ENCODE measurements at places on chromosomes 5 and 9. TPM values are rescaled to one million over a fixed set of nuclear protein-coding genes. Genes with fewer than 3 reads are reported as not detected.
A peak's percentile ranks its signal among the peaks of the same experiment; 100 is the strongest.

The SLC9A3 gene
- total RNA-seq: 1.1 TPM

The PHF24 gene
- total RNA-seq: not detected

GRCh38 chr5:181133610-181134231, 2.8 kb upstream of the OR2V1 start:
- no peak overlapping the region for H3K27ac ChIP-seq
- H3K27me3 ChIP-seq: peaks cover 43% of the 10 kb centered on the region
- no peak overlapping the region for H3K4me3 ChIP-seq
- DNase-seq: peak; percentile 86

The SLC34A1 gene
- total RNA-seq: 0.64 TPM

The KCNV2 gene
- total RNA-seq: not detected

The RAI14 gene
- 56.2 TPM for total RNA-seq

- no peak overlapping the region for H3K27ac ChIP-seq
- H3K36me3 ChIP-seq: no peaks in the 10 kb centered on the region
- H3K4me3 ChIP-seq: no peak overlapping the region
- no peak for DNase-seq
Observed at GRCh38 chr5:43274435-43275114, 38.6 kb downstream of the HMGCS1 start.

The CCL27 gene
- total RNA-seq: not detected

GRCh38 chr5:74199005-74199404, 441.5 kb downstream of the ENC1 start:
- no peak for DNase-seq
- H3K4me1 ChIP-seq: peaks cover 37% of the 10 kb centered on the region
- no peaks in the 10 kb centered on the region for H3K27me3 ChIP-seq
- no peak overlapping the region for H3K4me3 ChIP-seq
- peaks cover 6% of the 10 kb centered on the region for H3K36me3 ChIP-seq

DNA sequence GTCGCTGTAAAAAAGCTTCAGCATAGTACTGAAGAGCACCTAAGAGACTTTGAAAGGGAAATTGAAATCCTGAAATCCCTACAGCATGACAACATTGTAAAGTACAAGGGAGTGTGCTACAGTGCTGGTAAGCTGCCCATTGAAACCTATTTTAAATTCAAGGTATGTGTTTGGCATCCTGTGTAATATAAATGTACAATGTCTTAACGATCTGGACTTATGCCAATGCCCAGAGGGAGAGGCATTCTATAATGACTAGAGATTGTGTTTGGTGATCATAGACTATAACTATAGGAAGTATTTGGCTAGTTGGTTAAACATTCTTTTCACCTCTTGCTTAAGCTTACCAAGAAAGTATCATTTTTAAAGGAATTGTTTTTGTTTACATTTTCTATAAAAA, 95.7 kb downstream of the INSL6 start:
- H3K36me3 ChIP-seq: no peaks in the 10 kb centered on the region
- no peaks in the 10 kb centered on the region for H3K27me3 ChIP-seq
- H3K27ac ChIP-seq: no peak overlapping the region
- DNase-seq: no peak
- no peak overlapping the region for H3K4me3 ChIP-seq
- H3K4me1 ChIP-seq: no peaks in the 10 kb centered on the region

GRCh38 chr9:130543859-130544258, 35.5 kb upstream of the FUBP3 start:
- no peak for DNase-seq
- peaks cover 59% of the 10 kb centered on the region for H3K27me3 ChIP-seq
- H3K4me3 ChIP-seq: no peak overlapping the region
- H3K4me1 ChIP-seq: peaks cover 9% of the 10 kb centered on the region
- no peak overlapping the region for H3K27ac ChIP-seq

- H3K36me3 ChIP-seq: peaks cover 6% of the 10 kb centered on the region
- H3K27me3 ChIP-seq: no peaks in the 10 kb centered on the region
- no peak overlapping the region for H3K4me3 ChIP-seq
Observed at GRCh38 chr9:123138163-123138562, 104.7 kb downstream of the GPR21 start.

GRCh38 chr9:134895908-134896833, 15.6 kb downstream of the FCN2 start:
- no peak overlapping the region for H3K4me3 ChIP-seq
- no peak for DNase-seq
- H3K27me3 ChIP-seq: peaks cover 16% of the 10 kb centered on the region
- no peaks in the 10 kb centered on the region for H3K4me1 ChIP-seq
- no peak overlapping the region for H3K27ac ChIP-seq
- H3K36me3 ChIP-seq: no peaks in the 10 kb centered on the region

The PNPLA7 gene
- 3.6 TPM for total RNA-seq

The SLC35D2 gene
- 20.1 TPM for total RNA-seq

GRCh38 chr9:98875536-98875935, 68.1 kb downstream of the GALNT12 start:
- H3K27ac ChIP-seq: no peak overlapping the region
- peaks cover 66% of the 10 kb centered on the region for H3K27me3 ChIP-seq
- no peaks in the 10 kb centered on the region for H3K36me3 ChIP-seq
- H3K4me3 ChIP-seq: no peak overlapping the region
- H3K4me1 ChIP-seq: no peaks in the 10 kb centered on the region

GRCh38 chr5:154375329-154376008, 70.3 kb upstream of the SAP30L start:
- no peaks in the 10 kb centered on the region for H3K4me1 ChIP-seq
- DNase-seq: no peak
- H3K4me3 ChIP-seq: no peak overlapping the region
- no peaks in the 10 kb centered on the region for H3K36me3 ChIP-seq
- H3K27me3 ChIP-seq: no peaks in the 10 kb centered on the region
- H3K27ac ChIP-seq: no peak overlapping the region

GRCh38 chr5:142827934-142828576, 57.9 kb downstream of the ARHGAP26 start:
- peak overlapping the region; percentile 87 for H3K27ac ChIP-seq
- H3K4me3 ChIP-seq: peak overlapping the region; percentile 69
- H3K36me3 ChIP-seq: peaks cover 21% of the 10 kb centered on the region
- DNase-seq: no peak

DNA sequence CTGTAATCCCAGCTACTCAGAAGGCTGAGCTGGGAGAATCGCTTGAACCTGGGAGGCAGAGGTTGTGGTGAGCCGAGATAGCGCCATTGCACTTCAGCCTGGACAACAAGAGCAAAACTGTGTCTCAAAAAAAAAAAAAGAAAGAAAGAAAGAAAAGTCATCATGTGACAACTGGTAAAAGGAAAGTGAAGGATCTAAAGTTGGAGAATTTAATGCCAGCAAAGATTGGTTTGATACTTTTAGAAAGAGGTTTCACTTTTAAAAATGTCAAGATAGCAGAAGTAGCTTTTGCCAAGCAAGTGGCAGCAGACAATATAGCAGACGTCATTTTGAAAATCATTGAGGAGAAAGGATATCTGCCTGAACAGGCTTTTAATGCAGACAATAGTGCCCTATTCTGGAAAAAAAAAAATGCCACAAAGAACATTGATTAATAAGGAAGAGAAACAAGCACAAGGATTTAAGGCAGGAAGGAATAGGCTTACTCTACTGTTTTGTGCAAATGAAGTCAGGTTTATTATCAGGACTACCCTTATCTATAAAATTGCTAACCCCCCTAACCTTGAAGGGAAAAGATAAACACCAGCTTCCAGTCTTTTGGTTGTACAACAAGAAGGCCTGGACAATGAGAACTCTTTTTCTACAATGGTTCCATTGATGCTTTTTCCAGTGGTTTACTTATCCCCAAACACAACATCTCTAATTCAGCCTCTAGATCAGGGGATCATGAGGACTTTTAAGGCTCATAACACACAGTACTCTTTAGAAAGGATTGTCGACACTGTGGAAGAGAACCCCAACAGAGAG, 12.0 kb downstream of the PKD2L2 start:
- DNase-seq: no peak
- no peak overlapping the region for H3K27ac ChIP-seq
- H3K4me3 ChIP-seq: peak overlapping the region; percentile 28
- H3K27me3 ChIP-seq: no peaks in the 10 kb centered on the region
- peaks cover 18% of the 10 kb centered on the region for H3K4me1 ChIP-seq
- H3K36me3 ChIP-seq: no peaks in the 10 kb centered on the region

GRCh38 chr9:112032009-112032408, 135.4 kb downstream of the UGCG start:
- no peak for DNase-seq
- no peak overlapping the region for H3K27ac ChIP-seq
- H3K4me3 ChIP-seq: no peak overlapping the region

The RXFP3 gene
- total RNA-seq: not detected

- no peaks in the 10 kb centered on the region for H3K36me3 ChIP-seq
- no peaks in the 10 kb centered on the region for H3K27me3 ChIP-seq
- no peak overlapping the region for H3K4me3 ChIP-seq
Observed at GRCh38 chr5:22050931-22051330, 802.2 kb downstream of the CDH12 start.
